ENCODE measurements at places on chromosomes 4 and X.

- no peak for ATAC-seq
Observed at GRCh38 chr4:184795214-184795844, 30.4 kb downstream of the ACSL1 start.

DNA sequence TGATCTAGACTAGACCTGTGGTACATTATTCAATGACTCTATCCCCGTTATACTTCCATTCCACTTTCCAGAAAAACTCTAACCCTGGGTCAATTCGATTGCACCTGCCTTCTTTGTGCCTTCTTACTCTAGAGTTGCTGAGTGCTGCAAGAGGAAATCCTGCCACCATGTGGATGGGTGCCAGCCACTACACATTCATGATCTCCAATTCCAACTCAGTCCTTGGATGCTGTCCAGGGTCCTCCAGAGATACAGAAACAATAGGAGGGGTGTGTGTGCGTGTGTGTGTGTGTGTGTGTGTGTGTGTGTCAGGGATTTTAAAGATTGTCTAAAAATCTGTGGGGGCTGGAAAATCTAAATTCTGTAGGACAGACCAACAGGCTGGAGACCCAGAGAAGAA, 42.9 kb upstream of the INTS6L start:
- ATAC-seq: no peak

DNA sequence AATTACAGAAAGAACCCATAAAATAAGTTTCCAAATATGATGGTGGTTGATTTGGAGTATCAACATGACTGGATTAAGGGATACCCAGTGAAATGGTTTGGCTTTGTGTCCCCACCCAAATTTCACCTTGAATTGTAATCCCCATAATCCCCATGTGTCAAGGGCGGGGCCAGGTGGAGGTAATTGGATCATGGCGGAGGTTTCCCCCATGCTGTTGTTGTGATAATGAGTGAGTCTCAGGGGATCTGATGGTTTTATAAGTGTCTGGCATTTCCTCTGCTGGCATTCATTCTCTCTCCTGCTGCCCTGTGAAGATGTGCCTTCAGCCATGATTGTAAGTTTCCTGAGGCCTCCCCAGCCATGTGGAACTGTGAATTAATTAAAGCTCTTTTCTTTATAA, 39.1 kb downstream of the WDFY3 start:
- ATAC-seq: no peak

- no peak for ATAC-seq
Observed at GRCh38 chr4:3287271-3287971, 5.4 kb upstream of the RGS12 start.

DNA sequence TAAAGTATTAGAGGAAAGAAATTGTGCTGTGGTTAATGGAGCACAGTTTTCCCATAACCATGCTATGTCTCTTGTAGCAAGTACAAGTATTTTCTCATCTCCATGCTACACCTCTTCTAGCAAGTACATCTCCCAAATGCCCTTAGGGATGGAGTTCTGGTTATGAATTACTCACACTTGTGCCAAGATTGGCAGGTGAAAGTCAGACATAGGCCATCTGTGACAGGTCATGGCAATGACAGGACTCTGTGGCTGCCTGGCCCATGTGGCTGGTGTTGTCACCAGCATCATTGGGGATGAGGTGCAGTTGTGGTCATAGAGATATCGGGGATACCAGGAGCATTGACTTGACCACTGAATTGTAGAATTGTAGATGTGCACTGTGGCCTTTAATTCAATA, 310.2 kb downstream of the FAT4 start:
- no peak for ATAC-seq

- ATAC-seq: no peak
Observed at GRCh38 chr4:47974566-47974965, 41.9 kb downstream of the CNGA1 start.

DNA sequence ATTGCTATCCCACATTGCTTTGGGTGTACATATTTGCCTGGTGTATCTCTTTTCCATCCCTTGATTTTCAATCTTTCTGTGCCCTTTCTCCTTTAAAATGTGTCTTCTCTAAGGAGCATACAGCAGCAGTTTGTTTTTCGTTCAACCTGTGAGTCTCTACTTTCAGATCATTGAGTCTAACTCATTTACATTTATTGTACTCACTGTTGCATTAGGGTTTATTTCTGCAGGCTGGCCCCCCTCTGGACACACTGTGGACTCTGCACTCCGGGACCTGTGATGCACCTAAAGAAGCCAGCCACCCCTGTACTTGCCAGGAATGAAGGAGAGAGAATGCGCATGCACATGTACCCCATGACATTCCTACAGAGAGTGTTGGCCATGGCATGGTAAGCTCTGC, 93.0 kb downstream of the FAM53A start:
- ATAC-seq: no peak

DNA sequence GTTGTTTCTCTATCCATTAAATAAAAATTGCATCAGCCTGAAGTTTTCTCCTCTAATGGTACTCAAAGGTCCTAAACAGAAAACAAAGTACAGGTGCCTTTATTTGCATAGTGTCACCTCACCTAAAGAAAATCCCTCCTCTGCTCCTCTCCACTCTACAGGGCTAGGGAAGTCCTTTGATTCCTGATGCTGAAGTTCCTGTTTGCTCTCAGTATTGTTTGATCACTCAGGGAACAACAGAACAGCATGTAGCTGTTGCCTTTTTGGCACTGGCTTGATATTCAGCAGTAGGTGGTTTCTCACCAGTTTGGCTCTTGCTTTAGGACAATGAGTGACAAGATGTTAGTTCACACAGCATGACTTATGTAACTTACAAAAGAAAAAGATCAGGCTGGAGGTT, 156.2 kb upstream of the SLC7A11 start:
- no peak for ATAC-seq
